ENCODE measurements at places on chromosomes 11 and 22.

DNA sequence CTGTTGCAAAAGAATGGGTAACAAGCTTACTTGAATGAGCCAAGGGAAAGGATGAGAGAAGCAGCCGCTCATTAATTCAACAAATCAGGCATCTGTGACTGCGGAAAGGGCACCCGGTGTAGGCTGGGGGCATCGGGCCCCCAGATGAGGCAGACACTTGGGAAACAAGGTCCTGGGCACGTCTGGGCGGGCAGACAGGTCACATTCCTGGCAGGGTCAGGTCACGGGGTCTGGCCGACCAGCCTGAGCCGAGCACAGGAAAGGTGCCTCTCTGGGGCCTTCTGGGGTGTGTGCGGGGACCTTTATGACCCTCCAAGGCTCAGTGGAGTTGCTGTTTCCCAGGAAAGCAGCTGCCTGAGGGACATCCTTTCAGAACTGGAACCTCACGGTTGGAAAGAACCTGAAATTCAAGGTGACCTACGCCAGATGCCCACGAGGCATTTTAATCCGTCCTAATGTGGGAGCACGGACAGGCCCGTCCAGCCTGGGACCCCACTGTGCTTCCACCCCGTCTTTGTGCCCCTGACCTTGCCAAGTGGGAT lies 57.1 kb downstream of the ST14 start:
- DNase-seq: no peak

DNA sequence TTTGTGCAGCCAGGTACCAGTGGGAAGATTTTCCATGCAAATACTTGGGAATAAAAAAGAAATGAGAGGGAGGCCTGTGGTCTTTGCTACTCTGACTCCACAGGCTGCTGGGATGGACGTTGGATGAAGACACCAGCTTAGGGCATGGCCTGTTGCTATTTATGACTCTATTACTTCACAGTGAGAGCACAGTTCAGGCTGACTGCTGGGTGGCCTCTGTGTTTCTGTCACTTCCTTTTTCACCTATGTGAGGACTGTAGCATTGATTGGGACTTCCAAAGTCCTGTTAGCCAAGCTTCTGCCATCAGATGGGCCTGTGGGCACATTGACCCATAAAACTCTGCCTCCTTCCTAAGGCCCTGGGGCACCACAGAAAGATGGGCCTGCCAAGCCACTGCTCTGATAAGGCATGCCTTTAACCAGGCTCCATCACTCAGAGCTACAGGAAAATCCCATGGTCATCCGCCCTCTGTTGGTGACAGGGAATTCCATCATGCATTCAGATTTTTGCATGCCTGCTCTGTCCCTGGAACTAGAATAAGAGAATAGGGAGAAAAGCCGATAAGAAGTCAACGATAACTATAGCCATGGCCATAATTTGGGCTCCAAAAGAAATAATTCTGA lies 64.6 kb downstream of the KCNJ1 start:
- DNase-seq: no peak

DNA sequence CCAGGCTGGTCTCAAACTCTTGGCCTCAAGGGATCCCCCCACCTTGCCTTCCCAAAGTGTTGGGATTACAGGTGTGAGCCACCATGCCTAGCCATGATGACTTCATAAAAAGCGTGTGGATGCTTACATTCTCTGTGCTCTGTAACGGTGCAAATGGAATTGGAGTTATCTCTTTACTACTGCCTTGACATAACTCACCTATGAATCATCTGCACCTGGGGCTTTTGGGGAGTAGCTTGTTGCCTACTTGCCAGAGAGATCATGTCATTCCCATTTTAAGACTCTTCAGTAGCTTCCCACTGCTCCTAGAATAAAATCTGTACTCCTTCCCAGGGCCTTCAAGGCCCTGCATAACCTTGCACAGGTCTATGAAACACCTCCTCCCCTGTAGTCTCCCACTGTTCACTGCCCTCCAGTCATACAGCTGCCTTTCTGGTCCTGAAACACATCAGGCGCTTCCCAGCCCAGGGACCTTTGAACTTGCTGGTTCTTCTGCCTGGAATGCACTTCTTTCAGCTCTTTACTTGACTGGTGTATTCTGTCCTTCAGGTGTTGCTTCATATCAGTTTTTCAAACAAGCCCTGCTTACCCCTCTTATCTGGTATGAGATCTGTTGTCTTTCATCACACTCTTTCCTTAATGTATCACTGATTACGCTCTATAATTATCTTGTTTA lies 19.6 kb upstream of the MOGAT2 start:
- no peak for DNase-seq

- DNase-seq: no peak
These were observed 120.0 kb upstream of the SYT13 start for GRCh38 chr11:45405916-45406670.

GRCh38 chr11:78371221-78371891 lies 46.3 kb downstream of the GAB2 start:
- DNase-seq: no peak

DNA sequence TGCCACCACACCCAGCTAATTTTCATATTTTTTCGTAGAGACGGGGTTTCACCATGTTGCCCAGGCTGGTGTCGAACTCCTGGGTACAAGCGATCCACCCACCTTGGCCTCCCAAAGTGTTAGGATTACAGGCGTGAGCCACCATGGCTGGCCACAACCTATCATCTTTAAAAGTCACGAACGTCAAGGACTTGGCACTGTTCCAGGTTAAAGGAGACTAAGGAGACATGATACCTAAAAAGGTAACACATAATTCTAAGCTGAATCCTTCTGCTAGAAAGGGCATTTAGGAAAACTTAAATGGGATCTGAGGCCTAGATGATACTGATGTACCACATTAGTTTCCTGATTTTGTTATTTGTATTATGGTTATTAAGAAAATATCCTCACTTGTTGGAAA lies 43.3 kb upstream of the SYT9 start:
- DNase-seq: no peak

All from Jurkat, Clone E6-1 (cell line).